ENCODE measurements at places on chromosomes 12 and 14. TPM values are rescaled to one million over a fixed set of nuclear protein-coding genes. Genes with fewer than 3 reads are reported as not detected.

GRCh38 chr12:11840366-11840765, 190.9 kb downstream of the ETV6 start:
- DNase-seq: peak; percentile 2

- DNase-seq: no peak
Observed at GRCh38 chr12:110791589-110791988, 48.9 kb upstream of the PPP1CC start.

DNA sequence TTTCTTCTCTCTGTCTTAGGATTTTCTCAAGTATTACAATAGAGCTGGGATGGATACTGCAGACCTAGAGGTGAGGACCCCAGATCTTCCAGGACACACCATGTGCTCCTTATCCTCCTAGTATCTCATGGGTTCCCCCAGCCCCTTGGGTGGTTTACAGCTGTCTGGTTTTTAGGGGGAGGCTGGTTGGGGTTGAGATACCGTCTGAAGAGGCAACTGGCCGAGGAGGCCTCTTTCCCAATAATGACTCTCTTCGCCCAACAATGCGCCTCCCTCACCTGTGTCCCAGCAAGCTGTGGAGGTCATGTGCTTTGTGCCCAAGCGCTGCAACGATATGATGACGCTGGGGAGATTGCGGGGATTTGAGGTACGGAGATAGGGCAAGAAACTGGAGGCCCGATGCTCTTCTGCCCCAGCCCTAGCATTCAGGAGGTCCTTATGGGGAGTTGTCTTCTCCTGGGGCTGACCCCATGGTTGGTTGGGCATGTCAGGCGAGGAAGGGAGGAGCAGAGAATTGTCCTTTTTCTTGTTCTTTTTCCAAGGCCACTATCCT, 3.8 kb downstream of the ARHGEF25 start:
- DNase-seq: no peak

- DNase-seq: peak; percentile 33
Observed at GRCh38 chr14:54567224-54567638, 303 bp downstream of the SAMD4A start.

- no peak for DNase-seq
Observed at GRCh38 chr12:26966842-26967241, 28.6 kb downstream of the FGFR1OP2 start.

- no peak for DNase-seq
Observed at GRCh38 chr14:47262801-47263200, 412.6 kb downstream of the MDGA2 start.

GRCh38 chr12:13242936-13243335, 46.4 kb downstream of the EMP1 start:
- no peak for DNase-seq

GRCh38 chr14:31954991-31955390, 122.1 kb upstream of the ARHGAP5 start:
- DNase-seq: no peak

DNA sequence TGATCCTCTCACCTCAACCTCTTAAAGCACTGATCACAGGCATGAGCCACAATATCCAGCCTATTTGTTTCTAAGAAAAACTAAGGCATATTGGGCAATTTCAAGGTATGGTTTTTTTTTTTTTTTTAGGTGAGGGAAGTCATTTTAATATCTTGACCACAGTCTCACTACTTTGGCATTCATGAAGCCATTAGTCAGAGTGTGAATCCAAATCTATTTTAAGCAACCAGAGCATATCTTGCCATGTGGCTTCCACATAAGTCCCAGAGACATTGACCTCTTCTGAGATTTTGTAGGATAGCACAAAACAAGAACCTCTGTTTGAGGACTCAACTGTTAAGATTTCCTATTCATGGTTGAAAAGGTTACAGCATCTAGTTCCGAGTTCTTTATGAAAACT, 130.3 kb upstream of the RBM19 start:
- DNase-seq: no peak

ITGB7 gene
- polyA plus RNA-seq: 3.7 TPM

LRRC10 gene
- not detected for polyA plus RNA-seq

FBXO33 gene
- 23.0 TPM for polyA plus RNA-seq

HOXC10 gene
- 4.3 TPM for polyA plus RNA-seq

KLRG1 gene
- polyA plus RNA-seq: 2.4 TPM

TAS2R9 gene
- not detected for polyA plus RNA-seq

SRRM4 gene
- polyA plus RNA-seq: 1.4 TPM
